ENCODE measurements at places on chromosomes 1 and 21. TPM values are rescaled to one million over a fixed set of nuclear protein-coding genes. Genes with fewer than 3 reads are reported as not detected.

TCHHL1 gene
- total RNA-seq, result not detected

AADACL4 gene
- total RNA-seq, result not detected

DCST1 gene
- total RNA-seq, result not detected

GBP6 gene
- 0.16 TPM for total RNA-seq

OR2T11 gene
- not detected for total RNA-seq

PGBD5 gene
- total RNA-seq, result 26.9 TPM

MMP23B gene
- 1.6 TPM for total RNA-seq

AMY2B gene
- total RNA-seq, result 10.6 TPM

CD52 gene
- total RNA-seq, result not detected

LRRC3 gene
- not detected for total RNA-seq

DR1 gene
- 82.4 TPM for total RNA-seq

PRSS38 gene
- total RNA-seq, result not detected

LRRC71 gene
- total RNA-seq, result not detected

CAPN9 gene
- not detected for total RNA-seq

SAMSN1 gene
- total RNA-seq, result not detected

APOBEC4 gene
- not detected for total RNA-seq

CYP4B1 gene
- not detected for total RNA-seq

OR2L2 gene
- not detected for total RNA-seq

GPR153 gene
- total RNA-seq, result 339 TPM

REN gene
- not detected for total RNA-seq

SLC1A7 gene
- total RNA-seq, result 0.21 TPM

LDLRAD1 gene
- not detected for total RNA-seq

TEX38 gene
- total RNA-seq, result not detected

RC3H1 gene
- total RNA-seq, result 25.6 TPM

OR2M2 gene
- not detected for total RNA-seq

CFH gene
- total RNA-seq, result 142 TPM

TMEM82 gene
- not detected for total RNA-seq

BSND gene
- not detected for total RNA-seq

ATP1A4 gene
- 0.10 TPM for total RNA-seq

ZBTB8A gene
- 3.7 TPM for total RNA-seq

TBX19 gene
- 1.3 TPM for total RNA-seq

KCNJ9 gene
- total RNA-seq, result not detected

ACTL8 gene
- not detected for total RNA-seq

FAM177B gene
- not detected for total RNA-seq

STIL gene
- 1.4 TPM for total RNA-seq
